ENCODE measurements at places on chromosomes 6 and 20.

- DNase-seq, result no peak
These were observed 86.9 kb downstream of the LYRM4 start for GRCh38 chr6:5173810-5174209.

- DNase-seq, result peak; percentile 83
These were observed at the start of gene OPRM1 for GRCh38 chr6:154039231-154039842. TSS of gene OPRM1 (plus strand) at chr6:154039240. CDS start at chr6:154039545, 305 bp downstream.

DNA sequence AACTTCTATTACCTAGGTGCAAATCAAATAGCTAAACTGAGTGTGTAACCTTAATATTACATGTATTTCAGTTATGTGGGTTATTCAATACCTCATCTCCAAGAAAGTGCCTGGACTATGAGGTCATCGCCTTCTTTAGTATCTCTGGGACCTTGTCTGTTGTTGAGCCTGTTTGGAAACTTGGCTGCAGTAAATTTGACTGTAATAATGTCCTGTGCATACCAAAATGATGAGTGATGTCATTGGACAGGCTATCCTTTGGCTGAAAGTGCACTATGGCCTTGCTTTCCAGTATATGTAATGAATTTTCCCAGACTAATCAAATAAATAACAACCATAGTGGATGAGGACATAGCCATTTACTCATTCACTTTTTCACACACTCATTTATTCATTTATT lies 455.1 kb downstream of the ADGRB3 start:
- no peak for DNase-seq

DNA sequence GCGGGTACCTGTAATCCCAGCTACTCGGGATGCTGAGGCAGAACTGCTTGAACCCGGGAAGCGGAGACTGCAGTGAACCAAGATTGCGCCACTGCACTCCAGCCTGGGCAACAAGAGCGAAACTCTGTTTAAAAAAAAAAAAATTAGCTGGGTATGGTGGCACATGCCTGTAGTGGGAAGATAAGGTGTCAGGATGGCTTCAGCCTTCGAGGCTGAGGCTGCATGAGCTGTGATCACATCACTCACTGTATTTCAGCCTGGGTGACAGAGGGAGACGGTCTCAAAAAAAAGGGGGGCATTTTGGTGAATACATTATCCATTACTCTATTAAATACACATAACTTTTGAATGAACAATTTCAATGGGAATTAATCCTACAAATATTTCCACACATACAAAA lies 32.4 kb downstream of the SNX3 start:
- DNase-seq, result no peak

GRCh38 chr6:157169226-157169625 lies 154.1 kb downstream of the TMEM242 start:
- DNase-seq, result no peak

GRCh38 chr6:91796603-91797002 lies 1209.7 kb upstream of the MAP3K7 start:
- no peak for DNase-seq

DNA sequence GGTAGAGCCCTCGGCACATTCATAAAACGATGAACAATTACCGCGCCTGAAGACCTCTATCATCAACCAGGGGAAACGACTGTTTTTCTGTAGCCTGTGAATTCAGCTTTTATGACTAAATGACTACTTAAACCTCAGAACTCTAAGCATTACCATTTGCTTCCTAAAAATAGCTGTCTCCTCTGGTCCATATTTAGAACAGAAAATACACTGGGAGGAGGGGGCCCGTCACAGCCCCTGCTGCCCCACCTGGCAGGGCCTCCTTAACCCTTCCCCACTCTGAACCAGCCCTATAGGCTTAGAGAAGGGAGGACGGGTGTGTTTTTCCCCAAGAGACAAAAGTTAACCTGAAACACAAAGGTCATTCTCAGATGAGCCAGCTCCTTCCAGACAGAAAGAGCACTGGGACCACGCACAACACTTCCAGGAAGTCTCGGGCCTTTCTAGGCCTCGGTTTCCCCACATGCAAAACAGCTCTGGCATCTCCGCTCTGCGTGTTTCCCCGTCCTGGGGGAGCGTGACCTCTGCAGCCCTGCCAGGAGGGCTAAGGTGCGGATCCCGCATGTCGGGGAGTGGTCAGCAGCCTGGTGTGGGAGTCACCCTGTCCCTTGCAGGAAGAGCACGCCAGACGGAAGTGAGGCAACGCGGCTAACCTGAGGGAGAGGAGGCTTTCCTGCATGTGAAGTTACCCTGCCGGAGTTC lies 193.9 kb downstream of the DLL1 start:
- peak; percentile 42 for DNase-seq

GRCh38 chr6:24117021-24117420 lies 9.0 kb upstream of the NRSN1 start:
- no peak for DNase-seq

DNA sequence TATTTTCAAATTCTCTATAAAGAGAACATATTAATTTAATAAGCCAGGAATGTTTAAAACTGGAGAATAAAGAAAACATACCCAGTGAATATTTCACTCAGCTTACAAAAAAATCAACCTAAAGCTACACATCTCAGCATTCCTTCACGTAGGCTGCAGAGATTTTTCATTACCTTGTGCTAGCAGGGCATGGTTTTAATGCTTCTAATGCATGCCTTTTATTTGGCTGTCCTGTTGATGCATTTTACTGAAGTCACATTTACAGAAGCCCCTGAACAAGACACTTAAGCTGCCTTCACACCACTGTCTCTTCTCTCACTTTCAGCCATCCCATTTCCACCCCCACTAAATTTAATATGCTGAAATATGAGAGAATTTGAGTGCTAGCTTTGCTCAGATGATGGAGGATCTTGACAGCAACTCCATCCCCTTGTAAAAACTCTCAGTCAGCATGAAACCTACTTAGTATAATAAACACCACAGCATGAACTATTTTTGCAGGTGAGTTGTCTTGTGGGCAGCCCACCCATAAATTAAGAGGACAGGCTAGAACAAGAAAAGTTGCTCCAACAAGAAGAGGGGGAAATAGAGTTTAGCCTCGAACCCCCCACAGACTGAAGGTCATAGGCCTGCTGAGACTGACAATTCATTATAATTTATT lies 159.4 kb downstream of the SIM1 start:
- no peak for DNase-seq

All from right forelimb (tissue), 1 donor.